Epithelial cell of umbilical artery (primary cell): ENCODE measurements at places on chromosomes 12 and 14. TPM values are rescaled to one million over a fixed set of nuclear protein-coding genes. Genes with fewer than 3 reads are reported as not detected.

The DDX23 gene
- total RNA-seq, result 78.0 and 112 TPM in 2 replicates

The KCNJ8 gene
- total RNA-seq, result 0.15 TPM in 1 of 2 replicates, not detected in the other

The PLCZ1 gene
- total RNA-seq, result under 0.01 TPM in 1 of 2 replicates, not detected in the other

The DIO2 gene
- total RNA-seq, result 0.15 TPM in 1 of 2 replicates, not detected in the other

The KCNMB4 gene
- 3.9 and 4.0 TPM in 2 replicates for total RNA-seq

The C12orf54 gene
- total RNA-seq, result not detected in 2 replicates

The TAS2R9 gene
- 0.32 TPM in 1 of 2 replicates, not detected in the other for total RNA-seq

The AJUBA gene
- total RNA-seq, result 53.6 and 89.1 TPM in 2 replicates

The DNAH10 gene
- total RNA-seq, result under 0.01 and 0.15 TPM in 2 replicates

The DPF3 gene
- 2.3 and 3.3 TPM in 2 replicates for total RNA-seq
